Activated T-cell treated with anti-CD3 and anti-CD28 coated beads for 4 hours (primary cell): ENCODE measurements at places on chromosomes 11 and 22.

DNA sequence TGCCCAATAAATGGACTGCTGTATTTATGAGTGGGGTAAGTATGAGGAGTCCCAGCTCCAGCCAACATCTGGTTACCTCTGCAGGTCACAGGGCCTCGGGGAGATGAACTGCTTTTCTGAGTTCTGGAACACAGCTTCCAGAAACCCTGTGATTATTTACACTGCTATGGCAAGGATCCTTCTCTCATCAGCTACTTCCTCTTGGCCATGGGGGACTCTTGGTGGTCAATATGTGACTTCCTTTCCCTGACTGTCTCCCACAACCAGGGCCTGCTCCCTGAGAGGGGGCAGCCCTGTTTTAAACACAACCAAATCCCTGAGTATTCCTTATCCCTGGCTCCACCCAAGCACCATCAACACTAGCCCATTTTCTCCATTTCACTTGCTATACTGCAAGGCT is 10.0 kb downstream of the RHOG start:
- no peak for DNase-seq

GRCh38 chr11:78790784-78791183 is 216.1 kb upstream of the NARS2 start:
- DNase-seq = no peak

GRCh38 chr11:71563406-71563805 is 2.0 kb upstream of the KRTAP5-10 start:
- no peak for DNase-seq

GRCh38 chr22:38180841-38181452 is 683 bp downstream of the PLA2G6 start:
- no peak for DNase-seq

GRCh38 chr22:24592058-24592850 is 619 bp downstream of the LRRC75B start:
- no peak for DNase-seq

- DNase-seq = no peak
These were observed 47.7 kb downstream of the C11orf58 start for GRCh38 chr11:16786131-16786530.

GRCh38 chr22:17907748-17908051 is 116.7 kb downstream of the MICAL3 start:
- no peak for DNase-seq

DNA sequence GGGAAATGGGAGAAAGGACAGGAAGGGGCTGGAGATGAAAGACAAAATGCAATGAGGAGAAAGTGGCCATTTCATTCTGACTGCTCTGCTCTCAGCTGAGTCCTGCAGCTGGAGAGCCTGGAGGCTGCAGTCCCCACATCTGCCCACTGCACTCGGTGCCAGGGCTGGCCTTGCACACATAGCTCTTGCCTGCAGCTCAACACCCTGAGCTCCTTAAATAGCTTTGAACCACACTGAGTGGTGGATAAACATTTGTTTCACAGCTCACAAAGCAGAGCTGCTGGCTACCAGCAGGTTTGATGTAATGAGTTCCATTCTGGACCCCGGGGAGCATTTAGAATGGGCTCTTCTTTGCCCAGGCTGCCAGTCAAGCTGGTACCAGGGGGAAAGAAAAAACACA is 426.1 kb upstream of the CADM1 start:
- DNase-seq = no peak

- DNase-seq = no peak
These were observed 31.5 kb downstream of the C2CD3 start for GRCh38 chr11:74139151-74139918.

DNA sequence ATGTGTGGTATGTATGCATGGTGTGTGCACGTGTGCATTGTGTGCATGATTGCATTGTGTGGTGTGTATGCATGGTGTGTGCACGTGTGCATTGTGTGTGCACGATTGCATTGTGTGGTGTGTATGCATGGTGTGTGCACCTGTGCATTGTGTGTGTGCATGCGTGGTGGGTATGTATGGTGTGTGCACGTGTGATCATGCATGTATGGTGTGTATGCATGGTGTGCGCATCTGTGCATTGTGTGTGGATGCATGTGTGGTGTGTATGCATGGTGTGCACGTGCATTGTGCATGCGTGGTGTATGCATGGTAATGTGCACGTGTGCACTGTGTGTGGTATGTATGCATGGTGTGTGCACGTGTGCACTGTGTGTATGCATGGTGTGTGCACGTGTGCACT is 16.8 kb downstream of the ALG12 start:
- DNase-seq = no peak

- no peak for DNase-seq
These were observed 43.1 kb downstream of the CSNK2A3 start for GRCh38 chr11:11309906-11310305.
